ENCODE measurements at places on chromosomes 1 and 21.

DNA sequence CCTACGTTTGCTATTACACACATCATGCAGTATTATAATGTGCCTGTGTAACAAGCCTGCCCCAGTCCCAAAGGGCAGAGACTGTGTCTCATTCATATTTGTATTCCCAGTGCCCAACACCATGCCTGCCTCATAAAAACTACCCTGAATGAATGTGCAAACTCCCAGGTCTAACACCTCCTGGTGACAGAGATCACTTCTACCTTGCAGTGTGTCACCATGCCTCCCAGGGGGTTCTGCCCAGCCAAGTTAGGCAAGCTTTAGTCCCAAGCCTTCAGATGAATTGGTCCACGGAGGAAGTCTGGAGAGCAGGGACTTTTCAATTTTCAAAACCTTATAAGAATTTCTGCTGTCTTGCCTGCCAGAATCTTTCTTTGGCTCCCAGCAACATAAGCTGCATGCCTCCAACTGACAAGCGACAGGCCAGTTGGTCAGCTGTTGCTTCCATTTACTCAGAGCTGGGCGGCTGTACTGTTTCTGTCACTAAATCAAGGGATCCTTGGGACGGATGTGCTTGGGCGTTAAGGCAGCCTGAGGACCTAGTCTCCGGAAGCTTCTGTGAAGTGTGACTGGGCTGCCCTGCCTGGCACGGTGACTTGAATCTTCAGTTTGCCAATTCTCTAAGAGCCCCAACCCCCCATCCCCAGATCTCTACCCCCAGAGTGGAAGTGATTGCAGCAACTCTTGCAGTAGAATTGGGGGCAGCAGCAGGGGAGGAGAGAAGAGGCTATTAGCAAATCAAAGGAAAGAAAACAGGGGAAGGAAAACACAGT lies 1.2 kb downstream of the RXRG start:
- no peak for DNase-seq

GRCh38 chr1:171953835-171954234 lies 112.5 kb downstream of the DNM3 start:
- DNase-seq = no peak

GRCh38 chr1:86811142-86811924 lies 102.6 kb downstream of the SELENOF start:
- no peak for DNase-seq

GRCh38 chr1:162765788-162766187 lies 24.7 kb upstream of the HSD17B7 start:
- DNase-seq = no peak

- DNase-seq = no peak
These were observed 47.0 kb downstream of the NEK2 start for GRCh38 chr1:211628417-211628816.

DNA sequence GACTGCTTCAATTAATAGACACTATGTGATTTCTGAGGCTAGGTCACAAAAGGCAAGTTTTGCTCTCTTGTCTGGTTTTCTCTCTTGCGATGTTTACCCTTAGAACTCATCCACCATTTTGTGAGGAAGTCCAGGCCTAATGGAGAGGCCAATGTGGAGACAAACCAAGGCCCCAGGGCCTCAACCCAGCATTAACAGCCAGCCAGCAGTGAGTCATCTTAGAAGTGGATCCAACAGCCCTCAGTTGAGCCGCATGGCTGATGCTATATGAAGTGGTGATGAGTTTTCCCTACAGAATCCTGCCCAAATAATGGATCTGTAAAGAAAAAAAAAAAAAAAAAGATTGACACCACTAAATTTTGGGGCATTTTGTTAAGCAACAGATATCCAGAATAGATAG lies 95.1 kb downstream of the DNTTIP2 start:
- no peak for DNase-seq

GRCh38 chr1:4612991-4613390 lies 41.4 kb upstream of the AJAP1 start:
- no peak for DNase-seq

DNA sequence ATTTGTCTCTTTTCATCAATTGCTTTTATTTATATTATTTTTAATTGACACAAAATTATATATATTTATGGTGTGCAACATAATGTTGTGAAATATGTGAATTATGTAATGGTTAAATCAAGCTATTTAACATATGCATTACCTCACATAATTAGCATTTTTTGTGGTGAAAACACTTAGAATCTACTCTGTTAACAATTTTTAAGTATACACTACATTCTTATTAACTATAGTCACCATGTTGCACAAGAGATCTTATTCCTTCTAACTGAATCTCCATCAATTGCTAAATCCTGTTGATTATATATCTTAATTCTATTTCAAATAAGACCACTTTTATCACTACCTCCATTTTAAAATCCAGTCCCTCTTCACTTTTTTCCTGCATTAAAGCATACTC lies 42.5 kb downstream of the PLPPR5 start:
- DNase-seq = no peak

- DNase-seq = no peak
These were observed 34.5 kb upstream of the SLC5A9 start for GRCh38 chr1:48187969-48188563.

DNA sequence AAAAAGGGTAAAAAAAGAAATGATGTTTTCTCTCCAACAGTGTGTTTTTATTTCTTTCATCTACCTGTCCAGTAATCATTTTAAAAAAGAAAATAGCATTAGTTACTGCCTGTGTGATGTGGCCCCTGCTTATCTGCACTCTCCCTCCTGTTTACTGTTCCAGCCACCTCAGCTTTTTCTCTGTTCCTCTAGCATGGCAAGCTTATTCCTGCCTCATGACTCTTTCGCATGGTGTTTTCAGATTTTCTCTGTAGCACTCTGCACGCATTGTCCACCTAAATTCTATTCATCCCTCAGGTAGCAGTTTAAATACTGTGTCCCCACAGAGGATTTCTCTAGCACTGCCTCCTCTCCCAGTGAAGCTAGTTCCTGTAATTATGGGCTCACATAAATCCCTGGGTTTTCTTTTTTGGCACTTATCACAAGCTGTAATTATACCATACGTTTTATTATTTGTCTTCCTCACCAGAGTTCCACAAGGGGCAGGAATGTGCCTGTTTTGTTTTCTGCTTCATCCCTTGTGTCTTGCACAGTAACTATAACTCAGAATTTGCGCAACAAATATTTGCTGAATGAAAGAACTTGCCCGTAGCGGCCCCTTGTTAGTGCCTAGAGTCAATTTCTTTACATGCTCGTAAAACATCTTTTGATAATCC lies 51.4 kb upstream of the LRIG2 start:
- DNase-seq = peak; percentile 32

GRCh38 chr1:76090283-76091203 lies 16.0 kb downstream of the ST6GALNAC3 start:
- no peak for DNase-seq

- peak; percentile 74 for DNase-seq
These were observed 58.2 kb downstream of the WLS start for GRCh38 chr1:68173936-68174737.
